ENCODE measurements at places on chromosomes 11 and 22.
A peak's percentile ranks its signal among the peaks of the same experiment; 100 is the strongest.

GRCh38 chr22:33785283-33785968 is 134.8 kb downstream of the LARGE1 start:
- DNase-seq = no peak

DNA sequence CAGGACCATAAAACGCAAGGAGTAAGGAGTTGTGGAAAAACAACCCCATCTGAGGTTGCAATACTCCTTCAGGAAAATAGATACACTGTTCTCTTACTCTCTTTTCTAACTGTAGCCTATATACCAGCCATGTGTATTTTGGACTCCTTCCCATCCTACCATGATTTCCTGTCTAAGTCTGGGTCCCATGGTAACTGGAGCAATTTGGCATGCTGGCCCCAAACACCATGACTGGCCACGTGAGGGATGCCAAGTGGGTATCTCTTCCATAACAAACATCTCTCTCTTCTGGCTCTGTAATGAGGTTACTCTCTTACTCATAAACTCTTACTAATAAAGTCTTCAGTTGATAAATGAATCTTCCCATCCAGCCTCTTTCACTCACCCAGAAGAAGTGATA is 26.5 kb downstream of the ABTB2 start:
- DNase-seq = no peak

DNA sequence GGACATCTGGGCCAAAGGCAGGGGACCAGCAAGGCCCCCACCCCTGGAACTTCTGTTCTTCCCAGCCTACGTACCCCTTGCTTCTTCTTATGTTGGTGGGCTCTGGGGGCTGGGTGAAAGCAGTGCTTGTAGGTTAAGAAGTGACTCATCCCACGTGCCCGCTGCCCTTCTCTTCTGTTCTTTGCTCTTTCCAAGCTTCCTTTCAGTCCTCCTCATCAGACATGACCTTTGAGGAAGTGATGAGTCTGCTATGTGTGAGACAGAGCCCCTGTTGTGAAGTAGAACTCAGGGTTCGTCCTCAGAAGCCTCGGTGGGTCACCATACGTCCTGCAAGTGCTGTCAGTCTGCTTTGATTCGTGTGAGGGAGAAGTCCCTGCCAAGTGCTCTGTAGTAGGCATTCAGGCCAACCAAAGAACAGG is 12.7 kb downstream of the MED15 start:
- DNase-seq = no peak

- peak; percentile 85 for DNase-seq
Observed at GRCh38 chr11:118980191-118980881, 8.8 kb downstream of the FOXR1 start.

DNA sequence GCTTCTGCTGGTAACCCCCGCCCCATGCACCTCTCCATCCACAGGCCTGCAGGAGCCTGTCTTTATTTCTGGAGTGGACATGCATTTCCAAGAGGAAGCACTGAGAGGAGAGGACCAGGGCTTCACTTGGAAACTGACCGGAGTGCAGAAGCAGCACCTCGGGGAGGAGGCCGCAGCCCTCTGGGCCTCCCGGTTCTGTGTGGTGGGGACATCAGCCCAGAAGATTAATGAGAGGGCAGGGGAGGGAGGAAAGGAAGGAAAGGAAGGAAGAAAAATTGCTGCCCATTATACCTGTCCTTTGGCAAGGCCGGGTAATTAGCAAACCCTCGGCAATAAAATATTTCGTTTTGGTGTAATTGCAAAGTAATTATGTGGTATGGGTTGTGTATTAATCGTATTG is 97.0 kb downstream of the TP53I11 start:
- DNase-seq = no peak

DNA sequence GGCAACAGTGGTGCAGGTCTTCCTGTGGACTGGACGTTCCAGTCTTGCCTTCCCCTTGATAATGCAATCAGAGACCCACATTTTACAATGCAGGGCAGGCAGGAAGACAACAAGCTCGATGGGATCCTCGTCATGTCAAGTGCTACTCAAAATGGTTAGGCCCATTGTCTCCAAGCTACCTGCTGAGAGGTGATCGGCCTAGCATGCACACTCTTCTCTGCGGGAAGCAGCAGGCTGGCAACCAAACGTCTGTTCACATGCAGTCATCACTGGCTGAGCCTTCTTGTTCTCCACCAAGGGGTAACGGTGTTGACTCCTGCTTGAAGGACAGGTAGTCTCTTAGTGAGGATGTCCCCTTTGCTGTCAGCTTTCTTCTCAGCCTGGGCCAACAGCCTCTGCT is 25.5 kb upstream of the CD82 start:
- DNase-seq = no peak

DNA sequence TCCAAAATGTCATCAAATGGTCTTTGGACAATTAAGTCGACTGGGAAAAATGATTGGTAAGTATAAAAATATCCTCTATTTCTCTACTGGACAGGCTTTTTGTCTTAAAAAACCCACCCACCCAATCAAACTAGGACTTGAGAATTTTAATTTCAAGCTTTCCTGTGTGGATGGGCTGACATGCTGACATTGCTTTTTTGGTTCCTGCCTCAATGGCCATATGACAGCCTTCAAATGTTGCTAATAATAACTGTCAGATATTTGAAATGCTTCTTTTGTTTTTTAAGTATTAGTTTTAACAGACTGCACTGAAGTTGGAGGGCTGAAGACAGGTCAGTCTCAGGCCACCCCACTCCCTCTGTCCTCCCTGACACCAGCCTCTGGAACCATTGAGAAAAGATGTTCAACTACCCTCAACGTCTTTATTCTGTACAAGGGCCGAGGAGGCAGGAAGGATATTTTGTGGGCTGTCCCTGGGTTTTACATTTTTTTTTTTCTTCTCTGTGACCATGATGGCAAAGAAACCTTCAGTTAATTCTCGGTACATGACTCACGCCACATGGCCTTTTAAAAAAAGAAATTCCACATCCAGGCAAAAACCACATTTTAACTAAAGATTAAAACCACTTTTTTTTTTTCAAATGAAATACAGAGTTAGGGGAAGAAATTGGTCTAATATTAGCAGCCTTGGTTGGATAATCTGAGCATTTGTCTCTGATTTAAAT is 130.4 kb downstream of the SLC1A2 start:
- no peak for DNase-seq

- DNase-seq = no peak
Observed at GRCh38 chr11:30432178-30432577, 109.3 kb downstream of the ARL14EP start.

GRCh38 chr11:12512132-12512531 is 134.8 kb downstream of the PARVA start:
- no peak for DNase-seq
